Stimulated activated CD8-positive, alpha-beta memory T cell treated with anti-CD3 and anti-CD28 coated beads, Interleukin-4, amount 100 ng/mL, for 1 hour (primary cell): ENCODE measurements at places on chromosomes 12 and 14.

DNA sequence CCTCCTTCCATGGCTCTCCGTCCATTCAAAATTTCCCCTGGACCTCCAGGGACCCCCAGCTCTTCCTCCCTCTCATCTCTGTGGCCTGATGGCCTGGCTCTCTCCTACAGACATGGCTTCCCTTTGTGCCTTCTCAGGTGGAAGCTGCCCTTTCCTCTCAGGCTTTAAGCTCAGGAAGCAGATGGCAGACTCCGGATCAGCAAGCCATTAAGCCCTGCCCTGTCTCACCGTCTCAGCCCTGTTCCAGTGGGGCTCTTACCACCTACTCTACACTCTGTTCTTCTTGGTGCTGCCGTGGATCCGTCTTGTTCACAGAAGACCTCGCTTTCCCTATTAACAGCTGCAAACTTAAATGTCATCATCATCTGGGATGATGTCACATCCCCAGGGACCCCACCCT is 33.1 kb downstream of the NPC2 start:
- DNase-seq = no peak

- DNase-seq = no peak
These were observed 27.1 kb downstream of the SLC11A2 start for GRCh38 chr12:50999093-50999492.

DNA sequence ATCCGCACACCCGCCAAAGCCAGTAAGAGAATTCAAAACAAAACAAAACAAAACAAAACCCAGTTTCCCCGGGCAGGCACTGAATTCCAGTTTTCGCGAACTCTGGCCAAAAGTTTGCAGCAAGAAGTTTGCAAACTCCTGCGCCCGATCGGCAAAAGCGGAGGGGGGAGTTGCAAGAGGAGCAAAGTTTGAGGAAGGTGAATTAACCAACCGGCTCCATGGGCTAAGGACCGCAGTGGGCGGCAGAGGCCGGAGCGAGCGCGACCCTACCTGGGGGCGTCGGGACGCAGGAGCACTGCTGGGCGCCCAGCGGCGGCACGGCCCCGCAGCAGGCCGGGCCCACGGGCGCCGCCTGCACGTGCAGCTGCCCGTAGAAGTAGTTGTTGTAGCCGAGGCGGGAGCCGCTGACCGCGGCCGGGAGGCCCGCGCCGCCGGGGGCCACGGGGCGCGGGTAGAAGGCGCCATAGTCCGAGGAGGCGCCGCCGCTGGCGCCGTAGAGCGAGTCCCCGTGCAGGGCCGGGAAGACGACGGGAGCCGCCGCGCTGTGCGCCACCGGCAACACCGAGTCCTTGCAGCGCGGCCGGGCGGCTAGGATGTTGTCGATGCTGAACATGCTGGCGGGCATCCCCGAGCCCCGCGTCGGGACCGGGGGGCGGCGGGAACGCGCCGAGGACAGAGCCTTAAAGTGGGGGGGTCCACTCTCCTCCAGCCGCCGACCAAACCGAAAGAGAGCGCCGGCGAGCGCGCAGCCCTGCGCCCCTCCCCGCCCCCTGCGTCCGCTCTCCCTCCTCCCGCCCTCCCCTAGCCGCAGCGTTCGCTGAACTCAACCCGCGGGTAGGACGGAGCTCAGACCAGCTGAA is at the start of gene GSC:
Gene GSC (minus strand): TSS at position 723 of the 860 bp plus-strand sequence. CDS start 98 bp downstream, at position 625.
- DNase-seq = no peak

- no peak for DNase-seq
These were observed 199.4 kb downstream of the ANO4 start for GRCh38 chr12:100993916-100994450.

GRCh38 chr12:90124289-90124688 is 415.7 kb upstream of the ATP2B1 start:
- no peak for DNase-seq

GRCh38 chr12:2689879-2690278 is 104.9 kb upstream of the FKBP4 start:
- DNase-seq = no peak

DNA sequence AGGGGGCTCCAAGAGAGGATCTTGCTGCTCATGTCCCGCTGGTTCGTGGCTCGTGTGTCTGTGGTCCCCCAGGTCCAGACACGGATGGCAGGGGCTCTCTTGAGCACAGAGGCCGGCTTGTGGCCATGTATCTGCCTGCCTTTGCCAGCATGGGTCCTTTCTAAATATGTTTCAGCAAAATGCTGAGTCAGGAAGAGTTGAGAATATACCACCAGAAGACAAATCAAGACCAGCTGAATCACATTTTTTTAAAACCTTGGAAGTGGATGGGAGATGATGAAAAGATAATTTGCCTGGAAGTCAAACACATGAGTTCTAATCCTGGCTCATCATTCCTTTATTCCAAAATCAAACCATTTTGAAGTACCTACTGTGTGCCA is 58.0 kb downstream of the NUAK1 start:
- no peak for DNase-seq

DNA sequence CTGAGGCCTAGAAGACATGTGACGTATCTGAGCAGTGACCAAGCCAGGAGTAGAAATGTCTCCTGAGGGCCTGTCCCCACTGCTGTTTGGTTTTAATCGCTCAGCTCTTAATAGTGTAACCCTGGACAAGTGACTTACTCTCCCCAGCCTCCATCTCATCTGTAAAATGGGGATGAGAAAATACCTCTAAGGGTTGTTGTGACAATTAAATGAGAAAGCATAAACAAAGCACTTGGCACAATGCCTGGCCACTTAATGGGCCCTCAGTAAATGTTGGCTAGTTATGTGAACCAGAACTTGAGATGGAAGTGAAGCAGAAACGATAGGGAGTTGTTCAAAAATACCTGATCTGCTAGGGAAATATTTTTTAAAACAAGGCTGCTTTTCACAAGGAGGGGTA is 58.2 kb downstream of the HMGA2 start:
- no peak for DNase-seq

GRCh38 chr12:118068445-118068844 is 7.5 kb upstream of the WSB2 start:
- DNase-seq = no peak

DNA sequence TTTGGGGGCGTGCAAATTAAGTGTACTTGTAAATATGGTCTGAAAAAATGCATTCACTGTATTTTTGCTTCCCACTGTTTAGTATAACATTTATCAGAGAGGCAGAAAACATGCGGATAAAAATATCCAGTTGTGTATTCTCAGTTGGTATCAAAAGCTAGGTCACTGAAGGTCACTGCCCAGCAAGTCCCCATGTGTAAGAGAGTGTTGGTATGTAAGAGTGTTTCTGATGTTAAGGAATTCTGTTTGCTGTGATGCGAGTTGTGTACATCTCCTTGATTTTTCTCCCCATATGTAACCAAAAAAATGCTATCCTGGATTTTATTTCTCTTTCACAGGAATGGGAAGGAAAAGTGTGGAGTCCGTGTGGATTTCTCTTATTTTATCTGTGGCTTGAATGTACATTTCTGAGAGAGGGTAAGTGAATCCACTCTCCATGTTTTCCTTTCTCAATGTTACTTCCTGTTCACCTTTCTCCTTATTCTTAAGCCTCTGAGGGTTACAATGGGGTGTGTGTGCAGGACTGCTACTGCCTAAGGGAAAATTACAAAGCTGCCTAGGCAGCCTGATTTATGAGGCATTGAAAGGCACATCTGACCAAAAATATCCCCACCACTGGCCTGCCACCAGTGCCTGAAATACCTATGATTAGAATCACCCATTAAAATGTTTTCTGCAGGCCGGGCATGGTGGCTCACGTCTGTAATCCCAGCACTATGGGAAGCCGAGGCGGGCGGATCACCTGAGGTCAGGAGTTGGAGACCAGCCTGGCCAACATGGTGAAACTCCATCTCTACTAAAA is 97.9 kb upstream of the USP44 start:
- no peak for DNase-seq

DNA sequence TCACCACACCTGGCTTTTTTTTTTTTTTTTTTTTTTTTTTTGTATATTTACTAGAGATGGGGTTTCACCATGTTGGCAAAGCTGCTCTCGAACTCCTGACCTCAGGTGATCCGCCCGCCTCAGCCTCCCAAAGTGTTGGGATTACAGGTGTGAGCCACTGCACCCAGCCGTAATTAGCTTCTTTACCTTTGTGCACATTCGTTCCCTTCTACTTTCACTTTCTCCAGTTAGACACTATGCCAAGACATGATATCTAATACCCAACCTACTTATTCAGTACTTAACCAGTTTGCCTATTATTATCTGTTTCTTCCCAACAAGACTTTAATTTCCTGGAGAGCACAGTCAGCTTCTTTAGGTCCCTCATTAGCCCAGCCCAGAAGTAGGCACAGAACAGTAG is 5.3 kb downstream of the STYK1 start:
- DNase-seq = no peak

- DNase-seq = no peak
These were observed 16.2 kb downstream of the NOXRED1 start for GRCh38 chr14:77407158-77407557.
